ENCODE measurements at places on chromosomes 6 and 20.

GRCh38 chr6:105968603-105969333, 117.4 kb upstream of the PRDM1 start:
- DNase-seq = no peak

DNA sequence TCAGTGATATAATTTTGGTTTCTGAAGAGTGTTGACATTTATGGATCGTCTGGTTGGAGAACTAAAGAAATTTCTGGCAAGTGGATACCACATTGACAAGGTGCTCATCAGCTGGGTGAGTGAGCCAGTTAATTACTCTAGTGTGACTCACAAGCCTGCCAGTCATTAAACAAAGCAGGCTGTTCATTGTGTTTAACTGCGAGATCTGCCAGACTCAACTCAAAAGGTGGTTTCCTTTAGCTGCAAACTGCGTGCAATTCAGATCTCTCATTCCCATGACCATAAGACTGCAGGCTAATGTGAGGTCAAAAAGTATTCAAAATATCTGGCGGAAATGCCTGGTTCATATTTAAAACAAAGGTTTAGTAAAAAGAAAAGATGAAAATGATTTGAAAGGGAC, 32.5 kb upstream of the IYD start:
- DNase-seq = peak; percentile 22

DNA sequence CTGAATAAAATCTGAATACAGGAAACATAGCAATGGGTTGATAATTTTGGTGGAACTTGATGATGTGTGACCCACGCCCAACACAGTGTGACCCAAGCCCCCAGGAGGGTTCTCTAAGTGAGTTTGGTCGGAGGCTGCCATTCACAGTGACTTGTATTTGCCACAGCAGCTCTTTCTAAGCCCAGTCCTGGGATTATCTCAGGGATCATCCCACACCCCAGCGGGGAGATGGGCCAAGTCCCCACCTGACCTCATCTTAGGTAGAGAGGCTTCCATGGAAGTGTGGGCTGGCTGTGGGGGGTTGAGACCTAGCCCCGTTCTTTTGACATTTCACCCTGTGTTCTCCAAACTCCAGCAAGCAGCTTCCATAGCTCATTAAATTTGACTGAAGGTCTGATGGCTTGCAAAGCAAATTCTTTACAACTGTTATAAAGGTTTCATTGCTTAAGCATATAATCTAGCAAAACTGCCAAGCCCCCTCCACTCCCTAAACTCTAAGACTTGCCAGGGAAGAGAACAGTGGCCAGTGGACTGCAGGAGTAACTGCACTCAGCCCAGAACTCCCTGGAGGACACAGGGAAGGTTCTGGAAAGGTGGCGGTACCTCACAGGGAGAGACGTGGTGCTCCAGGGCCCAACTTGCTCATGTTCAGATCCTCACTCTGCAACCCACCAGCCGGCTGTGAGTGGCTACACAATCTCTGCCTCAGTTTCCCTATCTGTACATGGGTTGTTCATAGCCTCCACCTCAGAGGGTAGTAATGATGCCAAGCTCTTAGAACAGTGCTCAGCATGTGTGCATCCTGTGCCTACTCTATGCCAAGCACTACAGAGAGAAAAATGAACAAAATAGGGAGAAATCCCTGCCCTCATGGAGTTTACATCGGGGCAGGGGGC, 1.0 kb upstream of the PCK1 start:
- DNase-seq = no peak

DNA sequence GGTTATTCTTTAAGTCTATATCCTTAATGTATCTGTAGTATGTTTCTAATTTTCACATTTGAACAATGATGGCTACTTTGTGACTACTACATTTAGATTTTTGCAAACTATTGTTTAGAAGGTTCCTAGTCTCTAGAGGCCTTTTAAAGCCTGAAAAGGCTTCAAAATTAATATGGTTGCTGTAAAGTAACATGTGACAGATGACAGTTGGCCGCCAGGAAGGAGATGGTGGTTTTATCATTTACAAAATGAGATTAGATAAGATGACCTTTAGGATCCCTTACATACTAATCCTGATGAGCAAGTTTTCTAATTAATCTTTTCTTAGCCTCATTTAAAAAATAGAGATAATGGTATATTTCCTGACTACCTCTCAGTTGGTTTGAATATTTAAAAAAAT, 18.8 kb downstream of the SCAF8 start:
- DNase-seq = no peak

- no peak for DNase-seq
Observed at GRCh38 chr6:143515766-143516355, 4.3 kb upstream of the FUCA2 start.

DNA sequence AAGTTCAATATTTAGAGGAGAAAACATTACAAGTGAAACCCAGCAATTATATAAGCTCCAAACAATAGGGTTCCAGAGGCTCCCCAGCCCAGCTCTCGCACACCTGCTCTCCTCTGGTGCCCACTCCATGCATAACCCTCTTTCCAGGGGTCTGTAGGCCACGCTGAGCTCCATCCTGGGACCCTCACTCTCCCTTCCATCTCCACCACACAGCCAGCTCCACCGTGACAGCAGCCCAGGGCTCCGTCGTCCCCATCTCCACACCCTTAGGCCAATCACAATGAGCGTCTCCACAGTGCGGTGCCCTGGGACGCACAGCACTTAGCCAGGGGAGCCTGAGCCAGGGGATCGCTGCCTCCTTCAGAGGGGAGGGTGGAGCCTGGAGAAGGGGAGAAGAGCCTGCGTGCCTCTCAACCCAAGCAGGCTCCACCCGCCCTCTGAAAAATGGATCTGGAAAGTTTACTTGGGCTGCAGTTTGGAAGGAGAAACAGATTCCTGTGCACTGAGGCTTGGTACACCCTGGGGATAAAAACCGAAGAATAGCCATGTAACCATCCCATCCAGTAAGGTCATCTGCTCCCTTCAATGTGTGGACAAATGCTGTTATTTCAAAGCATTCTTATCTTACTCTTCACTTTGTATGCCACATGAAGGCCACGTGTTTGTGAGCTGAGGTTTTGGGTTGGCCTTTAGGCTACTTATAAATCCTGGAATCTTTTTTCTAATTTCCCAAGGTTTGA, 72.4 kb upstream of the GGTLC1 start:
- DNase-seq = no peak

DNA sequence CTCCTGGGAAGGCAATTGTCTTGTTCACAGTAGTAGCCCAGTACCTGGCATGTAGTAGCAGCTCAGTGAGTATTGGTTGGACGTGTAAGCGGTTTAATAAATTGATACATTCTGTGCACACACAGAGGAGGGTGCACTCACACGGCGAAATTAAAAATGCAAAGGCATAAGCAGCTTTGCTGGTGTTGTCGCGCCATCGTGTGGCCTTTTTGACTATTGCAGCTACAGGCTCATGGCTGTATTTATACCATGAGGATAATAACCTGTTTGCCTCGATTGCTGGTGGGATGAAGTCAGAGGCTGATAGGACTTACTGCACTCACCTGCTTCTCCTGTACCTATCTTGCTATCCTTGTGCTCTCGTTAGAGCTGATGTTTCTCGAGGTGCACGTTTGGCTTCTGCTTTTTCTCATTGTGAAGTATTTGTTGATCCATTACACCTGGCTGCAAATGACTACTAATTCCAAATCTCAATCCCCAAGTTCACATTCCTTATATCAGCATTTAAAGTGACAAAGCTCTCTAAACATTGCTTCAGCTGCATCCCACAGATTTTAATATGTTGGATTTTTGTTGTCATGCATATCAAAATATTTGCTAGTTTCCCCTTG, 61.5 kb downstream of the TBXT start:
- peak; percentile 76 for DNase-seq

DNA sequence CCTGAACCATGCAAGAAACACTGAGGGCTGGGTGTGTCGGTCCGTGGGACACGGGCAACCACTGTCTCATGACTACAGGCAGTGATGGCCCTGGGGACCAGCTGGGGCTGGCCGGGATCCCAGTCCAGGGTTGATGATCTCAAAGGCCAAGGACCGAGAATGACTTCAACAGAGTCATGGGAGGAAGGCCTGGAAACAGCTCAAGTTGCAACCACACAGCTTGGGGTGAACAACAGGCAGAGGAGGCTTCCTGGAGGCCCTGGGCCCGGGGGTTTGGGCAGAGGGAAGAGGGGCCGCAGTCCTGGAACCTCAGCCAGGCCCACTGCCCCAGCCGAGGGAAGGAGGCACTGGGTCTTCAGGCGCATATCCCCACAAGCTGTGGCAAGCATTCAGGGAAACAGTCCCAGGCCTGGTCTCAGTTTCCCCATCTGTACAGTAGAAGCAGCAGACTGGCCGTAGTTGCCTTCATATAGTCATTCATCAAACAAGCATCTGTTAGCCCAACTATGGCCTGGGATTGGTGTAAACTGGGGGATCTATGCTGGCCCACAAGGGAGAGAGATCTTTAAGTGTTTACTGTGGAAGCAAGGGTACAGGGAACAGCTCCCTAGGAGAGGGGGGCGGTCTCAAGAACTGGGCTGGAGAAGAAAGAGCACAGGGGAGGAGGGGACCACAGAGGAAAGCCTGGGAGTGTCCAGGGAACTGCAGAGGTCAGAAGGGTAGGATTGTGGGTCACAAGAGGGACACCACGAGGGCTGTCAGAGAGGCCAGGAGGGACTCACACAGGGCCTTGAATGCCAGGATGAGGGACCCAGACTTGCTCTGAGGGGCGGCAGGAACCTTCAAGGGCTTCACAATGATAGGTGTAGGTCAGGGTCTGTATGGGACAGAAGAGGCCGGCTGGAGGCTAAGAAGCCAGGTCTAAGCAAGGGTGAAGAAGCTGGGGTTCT, 2.1 kb downstream of the MYL9 start:
- DNase-seq = no peak

DNA sequence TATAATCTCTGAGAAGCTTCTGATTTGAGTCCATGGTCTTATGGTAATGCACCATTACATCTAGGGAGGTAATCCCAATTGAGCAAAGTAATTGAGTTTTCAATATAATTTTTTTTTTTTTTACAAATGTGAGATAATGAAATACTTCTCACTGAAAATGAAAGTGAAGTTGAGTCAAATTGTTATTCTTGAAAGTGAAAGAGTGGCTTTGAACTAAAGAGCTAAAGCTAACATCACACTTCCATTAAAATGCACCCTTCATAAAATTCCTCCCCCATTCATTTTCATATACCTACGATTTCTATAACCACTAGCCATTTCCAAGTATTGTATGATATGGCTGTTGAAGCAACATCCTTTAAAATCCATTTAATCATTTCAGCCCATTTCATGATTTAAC, 149.1 kb upstream of the IMPG1 start:
- DNase-seq = no peak

DNA sequence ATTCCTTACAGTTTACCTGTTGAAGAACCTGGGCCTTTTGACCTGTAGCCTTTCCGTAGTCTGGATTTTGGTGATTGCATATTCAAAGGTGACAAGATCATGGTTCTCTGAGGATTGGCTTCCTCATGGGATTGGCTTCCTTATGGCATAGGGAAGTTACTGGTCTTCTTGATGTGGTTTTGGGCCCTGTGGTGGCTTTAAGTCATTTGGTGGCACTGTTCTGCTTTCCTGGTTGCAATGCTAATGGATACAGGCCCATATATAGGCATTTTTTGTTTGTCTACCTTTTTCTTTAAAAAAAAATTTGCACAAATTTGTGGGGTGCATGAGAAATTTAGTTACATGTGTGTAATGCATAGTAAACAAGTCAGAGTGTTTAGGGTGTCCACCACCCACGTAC, 185.7 kb downstream of the CDKAL1 start:
- no peak for DNase-seq

DNA sequence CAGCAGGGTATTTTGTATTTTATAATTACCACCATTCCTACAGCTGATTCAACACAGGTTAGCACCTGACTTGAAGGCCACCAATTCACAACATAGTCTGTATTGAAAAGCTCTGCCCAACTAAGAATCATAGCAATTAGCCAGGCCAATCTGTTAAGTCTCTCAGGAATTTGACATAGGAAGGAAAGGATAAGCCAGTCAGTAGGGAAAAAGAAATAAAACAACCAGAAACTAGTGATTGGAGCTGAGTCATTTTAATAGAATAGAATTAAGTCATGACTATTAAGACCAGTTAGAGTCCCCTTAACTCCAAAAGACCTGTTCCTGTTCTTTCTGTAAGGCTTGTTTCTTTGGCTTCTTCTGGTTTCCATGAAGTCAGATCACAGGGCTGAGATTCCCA, 8.1 kb downstream of the RANBP9 start:
- no peak for DNase-seq

DNA sequence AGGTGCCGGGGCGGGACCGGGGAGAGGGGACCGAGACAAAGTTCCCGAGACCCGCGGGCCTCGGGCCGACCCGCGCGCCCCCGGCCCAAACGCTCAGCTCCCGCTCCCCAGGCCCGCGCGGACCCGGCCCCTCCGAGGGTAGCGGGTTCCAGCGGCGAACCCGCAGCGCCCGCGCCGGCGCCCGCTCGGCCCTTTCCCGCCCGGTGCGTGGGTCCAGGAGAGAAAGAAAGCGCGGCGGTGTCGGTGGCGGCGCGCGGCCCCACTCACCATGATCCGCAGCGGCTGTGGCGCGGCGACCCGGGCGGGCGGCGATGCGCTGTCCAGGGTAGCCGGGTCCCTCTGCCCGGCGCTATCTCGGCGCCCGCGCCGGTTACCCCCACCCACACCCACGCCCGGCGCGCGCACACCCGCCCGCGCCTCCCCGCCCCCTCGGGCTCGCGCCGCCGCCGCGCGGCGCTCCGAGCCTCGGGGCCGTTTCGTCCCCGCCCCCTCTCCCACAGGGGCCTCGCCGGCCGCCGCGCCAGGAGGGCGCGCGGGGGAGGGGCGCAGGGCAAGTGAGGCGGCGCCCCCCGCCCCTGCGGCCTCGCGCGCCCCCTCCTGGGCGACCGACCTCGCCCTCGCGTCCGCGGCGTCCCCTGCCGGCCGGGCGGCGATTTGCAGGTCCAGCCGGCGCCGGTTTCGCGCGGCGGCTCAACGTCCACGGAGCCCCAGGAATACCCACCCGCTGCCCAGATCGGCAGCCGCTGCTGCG, at the start of gene ELOVL2:
TSS of gene ELOVL2 (minus strand) at position 345 of the 751 bp plus-strand sequence. CDS start at position 270, 75 bp downstream.
- no peak for DNase-seq

- DNase-seq = no peak
Observed at GRCh38 chr6:27156874-27157458, 90.5 kb upstream of the PRSS16 start.

- DNase-seq = no peak
Observed at GRCh38 chr20:4120921-4121321, 105.6 kb upstream of the RNF24 start.

- no peak for DNase-seq
Observed at GRCh38 chr20:39311851-39312506, 349.8 kb downstream of the DHX35 start.

DNA sequence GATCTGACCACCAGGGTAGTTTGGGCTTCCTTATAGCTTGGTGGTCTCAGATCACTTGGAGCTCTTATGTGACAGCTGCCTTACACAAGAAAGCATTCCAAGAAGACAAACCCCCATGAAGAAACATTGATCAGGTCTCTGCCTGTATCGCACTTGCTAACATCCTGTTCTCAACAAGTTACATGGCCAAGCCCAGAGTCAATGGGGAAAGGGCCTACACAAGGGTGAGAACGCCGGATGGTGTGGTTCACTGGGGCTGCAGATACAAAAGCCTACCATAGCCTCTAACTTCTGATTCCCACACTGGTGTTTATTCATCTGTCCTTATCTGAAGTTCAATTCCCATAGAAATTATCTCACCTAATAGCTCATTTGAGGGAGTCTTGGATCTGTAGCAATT, 235.5 kb downstream of the SYNDIG1 start:
- no peak for DNase-seq

GRCh38 chr6:25336996-25337395, 57.8 kb downstream of the CARMIL1 start:
- no peak for DNase-seq
